ENCODE measurements at places on chromosomes 11 and 22.

DNA sequence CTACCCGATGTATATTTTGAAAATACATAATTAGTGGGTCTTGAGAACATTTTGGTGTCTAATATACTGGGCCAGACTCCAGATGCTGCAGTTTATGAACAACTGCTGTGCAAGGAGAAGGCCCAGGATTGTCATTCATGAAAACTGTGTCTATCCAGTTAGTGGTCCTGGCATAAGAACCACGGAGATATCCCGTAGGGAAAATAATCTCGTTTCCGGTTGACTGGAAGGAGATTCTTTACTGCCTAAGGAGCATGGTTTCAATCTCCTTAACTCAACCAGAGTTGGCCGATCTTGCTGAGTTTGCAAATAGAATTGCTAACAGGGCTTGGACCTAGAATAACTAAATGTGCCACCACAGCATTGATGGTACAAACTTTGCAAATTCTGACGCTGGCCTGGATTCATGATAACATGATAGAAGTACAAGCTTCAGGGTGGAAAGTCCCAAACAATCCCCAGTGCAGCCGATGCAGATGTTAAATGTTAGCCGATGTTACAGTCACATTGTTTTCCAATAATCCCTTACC, 4.6 kb upstream of the RTCB start:
- no peak for DNase-seq

- DNase-seq: peak; percentile 3
These were observed at the start of gene PDGFD for GRCh38 chr11:104164028-104164520. Gene PDGFD (minus strand): TSS chr11:104164147.

- no peak for DNase-seq
These were observed 51.7 kb upstream of the FBXO3 start for GRCh38 chr11:33825854-33826560.

- no peak for DNase-seq
These were observed 616 bp downstream of the GGT5 start for GRCh38 chr22:24244144-24244787.

- DNase-seq: no peak
These were observed 1375.9 kb upstream of the RAG2 start for GRCh38 chr11:37973941-37974340.

DNA sequence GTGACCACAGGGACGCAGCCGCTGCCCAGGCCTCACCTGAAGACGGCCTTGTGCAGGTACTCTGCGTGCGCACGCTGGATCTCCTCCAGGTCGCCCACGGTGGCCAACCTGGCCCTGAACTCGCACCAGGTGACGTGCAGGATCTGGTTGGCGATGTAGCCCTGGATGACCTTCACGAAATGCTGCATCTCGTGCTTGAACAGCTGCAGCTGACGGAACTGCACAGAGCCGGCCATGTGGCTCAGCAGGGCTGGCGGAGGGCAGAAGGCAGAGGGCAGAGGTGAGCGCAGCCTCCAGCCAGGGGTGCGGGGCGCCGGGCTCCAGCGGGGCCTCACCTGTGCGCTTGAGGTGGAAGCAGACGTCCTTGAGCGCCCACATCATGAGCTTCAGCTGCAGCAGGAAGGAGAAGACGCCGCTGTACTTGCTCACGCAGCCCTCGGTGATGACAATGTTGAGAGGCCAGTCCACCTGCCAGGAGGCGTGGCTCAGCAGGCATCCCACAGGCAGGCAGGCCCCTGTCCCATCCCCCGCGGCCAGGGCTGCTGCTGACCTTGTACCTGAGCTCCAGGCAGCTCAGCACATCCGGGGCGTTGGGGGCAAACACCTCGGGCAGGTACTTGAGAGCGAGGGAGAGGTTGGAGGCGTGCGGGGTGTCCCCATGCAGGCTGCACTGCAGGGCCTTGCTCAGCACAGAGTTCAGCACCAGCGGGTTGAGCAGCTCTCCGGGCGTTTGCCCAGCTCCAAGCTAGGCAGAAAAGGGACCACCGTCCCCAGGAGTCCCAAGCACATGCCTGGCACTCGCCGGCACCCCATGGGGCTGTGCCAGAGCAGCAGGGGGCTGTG, 17.6 kb downstream of the SELENOO start:
- DNase-seq: no peak

DNA sequence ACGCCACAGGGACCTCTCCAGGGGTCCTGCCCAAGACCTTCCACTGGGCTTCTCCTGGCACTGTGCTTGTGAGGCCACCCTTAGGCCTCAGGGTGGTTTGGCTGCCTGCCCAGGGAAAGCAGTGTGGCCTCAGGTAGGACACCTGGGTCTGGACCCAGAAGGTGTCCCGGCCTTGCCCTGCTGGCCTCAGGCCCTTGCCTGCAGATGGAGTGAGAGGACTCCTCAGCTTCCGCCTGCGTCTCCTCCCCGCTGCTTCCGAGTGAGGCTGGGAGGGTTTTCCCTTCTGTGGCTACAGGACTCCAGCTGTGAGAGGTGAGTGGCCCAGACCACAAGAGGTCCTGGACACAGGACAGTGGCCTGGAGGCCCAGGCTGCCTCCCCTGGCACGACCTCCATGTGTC, 60.4 kb downstream of the WNT7B start:
- DNase-seq: no peak

DNA sequence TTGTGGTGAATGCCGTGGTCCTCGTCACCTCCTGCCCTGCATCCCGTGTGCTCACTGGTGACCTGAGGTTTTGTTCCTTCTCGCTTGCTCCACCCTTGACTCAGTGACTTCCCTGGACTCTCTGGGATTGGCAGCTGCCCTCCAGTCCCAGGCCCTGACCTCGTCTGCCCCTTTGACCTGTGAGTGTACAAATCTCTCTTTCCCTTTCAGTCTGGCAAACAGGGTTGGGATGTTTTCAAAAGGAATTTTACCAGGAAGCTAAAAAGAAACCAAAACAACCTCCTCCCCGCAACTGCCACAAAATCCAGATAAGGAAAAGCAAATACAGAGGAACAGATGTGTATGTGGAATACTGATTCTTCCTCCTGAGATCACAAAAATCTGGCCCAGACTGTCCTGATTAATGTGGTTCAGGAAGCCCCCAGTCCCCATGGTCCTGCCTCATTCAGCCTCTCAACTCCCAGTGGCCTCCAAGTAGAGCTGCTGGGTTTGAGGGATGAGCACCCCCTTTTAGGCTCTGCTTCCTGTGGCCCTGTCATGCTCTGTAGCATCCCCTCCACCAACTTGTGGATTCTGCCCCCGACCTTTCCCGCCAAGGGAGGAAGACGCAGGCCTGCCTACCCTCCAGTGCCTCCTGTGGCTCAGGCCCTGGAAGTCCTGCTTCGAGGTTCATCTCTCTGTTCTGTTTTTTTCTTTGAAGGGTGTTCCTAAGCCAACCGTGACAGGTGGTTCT, 15.2 kb downstream of the ROBO4 start:
- DNase-seq: no peak

DNA sequence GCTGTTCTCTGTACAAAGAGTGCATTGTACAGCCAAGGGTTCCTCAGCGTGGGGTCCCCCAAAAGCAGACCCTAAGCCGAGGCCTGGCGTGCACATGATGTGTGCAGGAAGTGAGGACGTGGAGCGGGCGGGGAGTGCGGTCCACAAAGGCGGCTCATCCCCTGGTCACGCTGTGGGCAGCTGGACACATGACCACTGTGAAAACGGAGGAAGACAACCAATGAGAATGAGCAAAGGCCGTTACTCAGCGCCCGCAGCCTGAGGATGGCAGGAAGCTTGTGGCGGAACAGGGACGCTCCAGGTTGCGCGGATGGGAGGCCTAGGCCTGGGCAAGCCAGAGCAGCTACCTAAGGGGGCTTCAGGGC, 1263.7 kb downstream of the BRD1 start:
- no peak for DNase-seq

- no peak for DNase-seq
These were observed 9.0 kb upstream of the CDC42EP2 start for GRCh38 chr11:65305501-65306268.

DNA sequence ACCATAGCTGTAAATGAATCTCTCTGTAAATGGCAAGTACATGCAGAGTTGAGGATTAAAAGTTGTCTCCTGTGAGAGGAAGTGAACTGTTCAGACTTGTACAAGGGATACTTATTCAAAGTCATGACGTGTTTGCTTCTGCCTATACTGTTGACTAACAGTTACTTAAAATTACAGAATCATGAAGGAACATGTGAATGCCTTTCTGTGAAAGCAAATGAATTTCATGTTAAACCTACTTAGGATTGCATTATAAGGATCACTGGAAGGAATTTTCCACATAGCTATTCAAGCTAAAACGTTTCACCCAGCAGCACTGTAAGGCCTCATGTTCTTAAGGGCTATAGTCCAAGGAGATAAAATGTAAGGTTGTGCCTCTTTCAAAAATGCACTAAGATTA, 93.4 kb upstream of the BIRC3 start:
- DNase-seq: no peak

DNA sequence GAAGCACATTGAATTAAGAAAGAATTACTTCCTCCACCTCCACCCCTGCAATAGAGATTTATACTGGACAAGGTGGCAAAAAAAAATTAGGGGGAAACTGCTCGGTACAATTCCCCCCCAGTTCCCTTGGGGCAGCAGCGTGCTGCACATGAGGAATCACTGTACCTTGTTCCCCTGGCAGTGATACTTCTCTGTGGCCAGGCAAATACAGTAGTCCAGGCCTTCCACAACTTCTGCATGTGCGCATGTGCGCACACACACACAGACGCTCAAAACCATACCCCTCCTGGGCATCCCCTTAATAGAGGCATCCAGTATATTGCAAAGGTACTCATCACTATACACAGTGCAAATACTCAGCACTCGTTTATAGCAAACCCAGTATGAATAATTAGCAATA, 68.9 kb downstream of the ARFGAP2 start:
- DNase-seq: no peak

DNA sequence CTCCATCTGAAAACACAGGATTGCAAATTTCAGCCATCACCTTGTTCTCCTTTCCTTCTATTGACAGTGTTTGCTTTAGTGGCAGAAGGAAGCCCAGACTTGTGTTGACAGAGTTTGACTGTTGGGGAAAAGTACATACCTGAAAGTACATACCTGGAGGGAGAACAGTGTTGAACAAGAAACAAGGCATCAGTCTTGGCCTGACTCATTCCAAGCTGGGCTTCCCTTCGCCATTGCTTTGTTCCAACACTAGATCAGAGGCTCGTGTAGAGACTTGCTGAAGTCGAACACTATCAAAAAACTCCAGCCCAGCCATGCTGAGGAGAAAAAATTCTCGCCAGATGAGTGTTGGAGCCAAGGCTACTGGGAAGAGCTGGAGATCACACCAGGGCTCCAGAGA, 133.4 kb downstream of the BBOX1 start:
- no peak for DNase-seq

DNA sequence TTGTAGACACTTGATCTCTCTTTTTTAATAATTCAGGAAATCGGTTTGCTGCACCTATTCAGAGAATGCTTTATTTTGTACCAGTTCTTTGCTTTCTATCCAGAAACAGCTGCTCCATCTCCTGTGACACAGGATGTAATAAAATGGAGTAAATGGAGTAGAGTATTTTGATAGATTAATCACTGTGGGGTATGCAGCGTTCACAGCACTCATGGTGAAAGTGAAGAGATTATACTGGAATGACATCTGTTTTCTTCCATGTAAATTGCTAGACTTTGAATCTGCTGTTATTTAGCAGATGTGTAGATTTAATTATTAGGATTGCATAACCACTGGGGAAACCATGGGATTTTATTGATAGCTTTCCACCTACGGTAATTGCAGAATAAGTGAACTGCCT, 227.3 kb upstream of the ARHGAP42 start:
- DNase-seq: no peak

- peak; percentile 22 for DNase-seq
These were observed at the start of gene MTFP1 for GRCh38 chr22:30425616-30426387. Gene MTFP1 (plus strand): TSS chr22:30425768. CDS start chr22:30425880, 112 bp downstream.

DNA sequence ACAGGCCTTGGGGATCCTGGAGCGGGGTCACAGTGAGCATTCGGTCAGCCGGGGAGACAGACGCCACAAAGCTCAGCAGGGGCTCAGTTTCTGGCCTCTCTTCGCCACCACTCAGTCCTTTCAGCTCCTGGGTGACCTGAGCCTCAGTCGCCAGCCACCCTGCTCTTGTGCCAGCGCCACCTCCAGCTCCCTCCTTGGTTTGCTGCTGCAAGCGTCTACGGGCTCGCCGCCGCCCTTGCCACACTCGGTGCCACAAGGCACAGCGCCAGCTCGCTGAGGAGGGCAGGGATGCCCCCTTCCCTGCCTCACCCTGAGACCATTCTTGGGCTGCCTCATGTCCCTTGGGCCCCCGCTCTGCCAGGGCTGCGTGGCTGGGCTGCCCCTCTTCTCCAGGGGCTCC, 1.5 kb upstream of the EEF1G start:
- DNase-seq: no peak

- DNase-seq: no peak
These were observed 91.9 kb downstream of the SPON1 start for GRCh38 chr11:14054116-14055107.

DNA sequence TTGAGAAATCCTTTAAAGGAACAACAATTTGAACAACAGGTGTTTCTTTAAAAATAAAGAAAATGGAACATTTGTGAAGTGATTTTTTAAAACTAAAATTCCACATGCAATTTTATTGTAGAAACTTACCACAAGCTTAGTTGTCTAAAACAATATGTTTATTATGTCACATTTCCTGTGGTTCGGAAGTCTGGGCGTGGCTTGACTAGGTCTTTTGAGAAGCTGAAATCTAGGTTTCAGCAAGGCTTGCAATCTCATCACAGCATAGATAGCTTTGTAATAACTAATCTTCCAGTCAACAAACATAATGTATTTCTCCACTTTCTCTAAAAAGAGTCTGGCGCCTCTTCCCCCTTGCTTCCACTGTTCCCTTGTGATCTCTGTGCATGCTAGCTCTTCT, 27.0 kb downstream of the MS4A6A start:
- no peak for DNase-seq

DNA sequence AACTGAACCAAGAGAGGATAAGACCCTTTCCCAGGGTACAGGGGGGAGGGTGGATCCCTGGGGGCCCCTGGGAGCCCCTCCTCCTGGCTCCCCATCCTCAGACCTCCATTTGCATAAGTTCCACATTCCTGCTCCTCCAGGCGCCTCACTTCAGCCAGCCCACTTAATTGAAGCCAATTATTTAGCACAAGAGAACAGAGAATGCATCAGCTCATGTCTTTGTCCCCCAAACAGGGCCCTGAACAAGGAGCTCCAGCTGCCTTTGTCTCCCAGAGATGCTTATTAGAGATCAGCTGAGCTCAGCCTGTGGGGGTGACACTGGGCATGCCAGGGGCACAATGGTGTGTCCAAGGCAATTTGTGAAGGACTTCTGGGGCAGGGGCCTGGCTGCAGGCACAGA, 89.9 kb upstream of the PRDM11 start:
- no peak for DNase-seq

- DNase-seq: no peak
These were observed 41.4 kb upstream of the CLDN5 start for GRCh38 chr22:19565382-19566278.

Measured in stimulated activated CD4-positive, alpha-beta T cell treated with anti-CD3 and anti-CD28 coated beads, Interleukin-4, amount 100 ng/mL, for 48 hours (primary cell).